ENCODE measurements at places on chromosomes 6 and 20.
A peak's percentile ranks its signal among the peaks of the same experiment; 100 is the strongest.

GRCh38 chr6:85493389-85493788 is 43.5 kb downstream of the NT5E start:
- no peak for DNase-seq

GRCh38 chr6:20608905-20609304 is 74.6 kb downstream of the CDKAL1 start:
- no peak for DNase-seq

- DNase-seq: peak; percentile 7
These were observed 59.5 kb upstream of the ARMH2 start for GRCh38 chr6:24858177-24858653.

GRCh38 chr6:96502915-96503314 is 18.7 kb upstream of the UFL1 start:
- no peak for DNase-seq

DNA sequence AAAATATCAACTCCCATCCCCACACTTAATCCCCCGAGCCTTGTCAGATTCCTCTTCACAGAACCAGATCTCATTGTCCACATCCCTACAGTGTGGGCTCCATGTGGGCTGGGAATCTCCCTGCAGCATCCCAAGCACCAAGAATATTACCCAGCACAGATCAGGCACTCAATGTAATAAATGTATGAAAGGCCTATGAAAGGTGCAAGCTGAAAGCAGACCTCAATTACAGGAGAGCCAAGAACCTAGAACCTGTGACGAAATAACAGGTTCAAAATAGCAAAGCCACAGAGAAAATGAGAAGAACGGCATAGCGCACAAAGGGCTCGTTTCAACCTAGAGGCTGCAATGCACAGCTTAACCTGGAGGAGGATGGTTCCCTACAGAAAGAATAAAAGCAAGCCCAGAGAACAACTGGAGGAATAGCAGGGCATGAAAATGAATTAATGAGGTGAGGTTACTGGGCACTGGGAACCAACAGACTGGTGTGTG is 3.1 kb downstream of the SLC23A2 start:
- DNase-seq: no peak

DNA sequence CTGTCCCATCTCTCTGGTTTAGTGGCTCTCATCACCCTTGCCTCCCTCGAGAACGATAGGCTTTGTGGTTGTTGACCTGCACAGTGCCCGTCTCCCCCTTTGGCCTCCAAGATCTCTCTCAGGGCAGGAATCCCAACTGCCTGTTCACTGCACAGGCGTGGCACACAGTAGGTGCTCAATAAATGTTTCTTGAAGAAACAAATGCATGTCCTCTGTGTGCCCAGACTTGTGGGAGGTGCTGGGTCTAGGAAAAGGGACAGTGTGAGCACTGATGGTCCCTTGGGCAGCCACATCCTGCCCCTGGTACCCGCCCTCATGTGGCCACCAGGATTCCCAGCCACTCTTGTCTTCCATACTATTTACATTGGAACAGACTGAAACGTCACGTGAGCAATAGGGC is 2.6 kb upstream of the BPIFB6 start:
- DNase-seq: no peak

GRCh38 chr20:35947907-35948306 is 6.4 kb downstream of the SCAND1 start:
- DNase-seq: no peak

DNA sequence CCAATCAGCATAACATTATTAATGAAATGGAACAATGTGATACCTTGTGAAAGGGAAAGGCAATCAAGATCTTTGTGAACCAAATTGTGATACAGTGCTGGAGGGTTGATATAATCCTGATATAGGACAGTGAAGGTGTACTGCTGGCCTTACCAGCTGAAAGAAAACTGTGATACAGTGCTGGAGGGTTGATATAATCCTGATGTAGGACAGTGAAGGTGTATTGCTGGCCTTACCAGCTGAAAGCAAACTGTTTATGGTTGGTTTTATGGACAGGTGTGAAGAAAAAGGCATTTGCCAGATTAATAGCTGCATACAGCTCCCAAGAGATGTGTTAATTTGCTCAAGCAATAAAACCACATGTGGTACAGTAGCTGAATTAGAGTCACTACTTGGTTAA is 73.9 kb downstream of the MRAP2 start:
- no peak for DNase-seq

DNA sequence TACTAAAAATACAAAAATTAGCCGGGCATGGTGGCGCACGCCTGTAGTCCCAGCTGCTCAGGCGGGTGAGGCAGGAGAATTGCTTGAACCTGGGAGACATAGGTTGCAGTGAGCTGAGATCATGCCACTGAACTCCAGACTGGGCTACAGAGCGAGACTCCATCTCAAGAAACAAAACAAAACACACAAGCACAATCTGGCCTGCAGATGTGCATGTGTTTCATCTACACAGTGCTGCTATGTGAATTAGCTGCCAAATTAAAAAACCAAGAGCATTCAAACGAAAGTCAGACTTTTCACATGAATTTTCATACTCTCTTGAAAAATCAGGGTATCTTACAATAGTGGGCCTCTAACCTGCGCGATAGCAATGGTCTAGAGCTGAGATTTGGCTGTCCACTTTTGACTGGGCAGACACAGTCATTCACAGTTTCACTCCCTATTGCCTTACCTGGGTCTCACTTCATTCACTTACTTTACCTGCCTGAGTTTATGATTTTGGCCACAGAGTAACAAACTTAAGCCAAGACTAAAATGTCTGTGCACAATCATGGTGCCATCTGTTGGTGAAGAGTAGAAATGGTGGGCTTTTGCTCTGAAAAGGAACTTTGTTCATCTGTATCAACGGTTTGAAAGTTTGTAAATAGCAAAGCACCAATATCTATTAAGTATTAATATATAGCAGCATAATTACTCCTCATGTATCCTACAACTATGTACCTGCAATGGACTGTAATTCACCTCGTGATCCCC is 138.5 kb upstream of the UST start:
- DNase-seq: peak; percentile 25

- no peak for DNase-seq
These were observed 89.3 kb downstream of the ASXL1 start for GRCh38 chr20:32447136-32448027.

DNA sequence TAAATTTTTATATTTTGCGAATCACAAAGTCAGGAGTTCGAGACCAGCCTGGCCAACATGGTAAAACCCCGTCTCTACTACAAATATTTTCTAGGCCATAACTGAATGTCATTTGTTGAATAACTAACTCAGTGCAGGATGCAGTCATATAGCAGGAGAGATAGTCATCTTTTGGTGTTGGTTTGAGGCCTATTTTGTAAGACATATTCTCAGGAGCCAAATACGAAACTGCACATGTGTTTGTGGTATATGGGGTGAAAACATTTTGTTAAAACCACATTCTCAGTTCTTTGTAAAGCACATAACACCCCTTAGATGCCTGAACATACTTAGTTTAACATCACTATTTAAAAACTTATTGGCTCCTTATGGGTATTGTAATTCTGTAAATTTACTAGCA is 4.7 kb upstream of the ENPP5 start:
- no peak for DNase-seq

GRCh38 chr6:144217264-144217663 is 66.9 kb downstream of the STX11 start:
- peak; percentile 11 for DNase-seq

DNA sequence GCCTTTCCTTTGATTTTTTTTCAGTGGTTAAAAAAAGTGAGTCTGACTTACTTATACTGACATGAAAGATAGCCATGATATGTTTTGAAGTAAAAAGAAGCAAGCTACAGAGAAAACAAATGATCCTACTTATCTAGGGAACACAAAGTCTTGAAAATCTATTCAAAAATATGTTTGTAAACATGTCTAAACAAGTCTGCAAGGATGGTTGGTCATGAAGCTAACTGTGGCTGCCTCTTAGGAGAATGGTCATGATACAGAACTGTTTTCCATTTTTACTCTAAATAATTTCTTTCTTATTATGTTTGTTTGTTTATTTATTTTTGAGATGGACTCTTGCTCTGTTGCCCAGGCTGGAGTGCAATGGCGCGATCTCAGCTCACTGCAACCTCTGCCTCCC is 21.5 kb downstream of the FERMT1 start:
- DNase-seq: no peak

GRCh38 chr20:35902545-35902941 is 51.8 kb downstream of the SCAND1 start:
- DNase-seq: peak; percentile 28

DNA sequence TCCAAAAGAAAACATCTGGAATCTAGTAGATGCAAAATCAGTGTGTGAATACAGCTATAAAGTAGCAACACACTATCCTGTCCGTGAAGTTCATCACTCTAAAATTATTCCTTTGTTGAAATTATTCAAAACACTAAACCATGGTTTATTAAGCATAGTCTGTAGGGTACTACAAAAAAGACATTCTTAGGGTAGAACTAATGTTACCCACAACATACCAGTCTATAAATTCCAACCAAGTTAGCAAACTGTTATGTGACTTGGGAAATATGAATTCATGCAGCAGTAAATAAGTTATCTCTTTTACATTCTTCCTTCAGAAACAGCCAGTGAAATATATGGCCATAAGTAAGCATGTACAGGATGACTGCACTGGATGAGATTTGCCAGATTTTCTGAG is 580.3 kb upstream of the ADGRB3 start:
- DNase-seq: peak; percentile 33

- peak; percentile 78 for DNase-seq
These were observed 131.8 kb downstream of the TIAM2 start for GRCh38 chr6:155126727-155127439.

GRCh38 chr6:106325336-106326178 is at the start of gene ATG5:
ATG5 (minus strand) TSS chr6:106325760; CDS start chr6:106316208, 9,552 bp downstream.
- peak; percentile 99 for DNase-seq

DNA sequence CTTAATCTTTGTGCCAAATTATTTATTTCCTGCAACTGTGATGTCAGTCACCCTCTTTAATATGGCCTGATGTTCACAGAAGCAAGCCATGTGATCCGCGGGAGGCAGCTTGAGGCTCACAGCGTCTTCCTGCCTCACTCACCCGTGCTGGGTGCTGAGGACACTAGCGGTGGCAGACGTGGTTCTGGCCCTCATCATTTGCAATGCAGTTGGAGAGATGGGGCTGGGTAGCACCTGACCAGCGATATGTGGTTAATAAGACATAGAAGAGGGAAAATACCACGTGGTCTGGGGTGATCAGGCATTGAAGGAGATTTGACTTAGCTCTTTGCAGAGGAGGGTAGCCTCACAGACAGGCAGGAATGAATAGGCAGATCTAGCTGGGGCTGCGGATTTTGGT is 264.7 kb downstream of the TMEM242 start:
- DNase-seq: no peak

DNA sequence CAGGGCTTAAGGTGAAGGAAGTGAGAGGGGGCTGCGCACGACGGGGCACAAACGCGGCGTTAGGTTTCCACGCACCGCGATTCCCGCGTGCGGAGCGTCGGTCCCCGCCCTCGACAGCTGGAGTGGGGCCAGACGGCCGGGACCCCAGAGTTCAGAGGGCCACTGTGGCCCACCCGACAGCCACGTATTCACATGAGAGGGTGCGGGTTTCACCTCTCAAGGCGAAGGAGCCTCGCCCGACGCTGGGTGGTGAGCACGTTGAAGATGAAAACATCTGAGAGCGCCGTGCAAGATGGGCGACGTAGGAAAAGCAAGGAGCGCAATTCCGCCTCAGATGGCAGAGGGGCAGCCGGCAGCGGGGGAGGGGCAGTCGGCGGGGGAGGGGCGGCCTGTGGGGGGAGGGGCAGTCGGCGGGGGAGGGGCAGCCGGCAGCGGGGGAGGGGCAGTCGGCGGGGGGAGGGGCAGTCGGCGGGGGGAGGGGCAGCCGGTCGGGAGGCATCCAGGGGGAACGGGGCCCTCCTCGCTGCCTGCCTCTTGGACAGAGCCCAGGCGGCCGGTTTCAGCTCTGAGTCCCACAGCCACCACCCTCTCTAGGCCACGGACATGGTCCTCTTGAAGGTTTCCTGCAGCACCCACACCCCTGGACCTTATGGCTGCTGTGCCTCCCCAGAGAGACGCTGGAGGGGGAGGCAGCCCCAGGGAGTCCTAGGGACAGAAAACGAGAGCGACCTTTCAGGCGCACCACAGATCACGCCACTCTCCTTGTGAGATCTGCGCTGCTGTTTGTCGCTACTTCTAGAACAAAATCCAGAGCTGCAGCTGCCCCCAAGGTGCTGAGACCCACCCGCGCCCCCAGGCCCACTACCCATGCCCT is 113.7 kb downstream of the DLL1 start:
- DNase-seq: no peak

GRCh38 chr6:42693725-42694323 is 28.6 kb downstream of the PRPH2 start:
- DNase-seq: no peak

DNA sequence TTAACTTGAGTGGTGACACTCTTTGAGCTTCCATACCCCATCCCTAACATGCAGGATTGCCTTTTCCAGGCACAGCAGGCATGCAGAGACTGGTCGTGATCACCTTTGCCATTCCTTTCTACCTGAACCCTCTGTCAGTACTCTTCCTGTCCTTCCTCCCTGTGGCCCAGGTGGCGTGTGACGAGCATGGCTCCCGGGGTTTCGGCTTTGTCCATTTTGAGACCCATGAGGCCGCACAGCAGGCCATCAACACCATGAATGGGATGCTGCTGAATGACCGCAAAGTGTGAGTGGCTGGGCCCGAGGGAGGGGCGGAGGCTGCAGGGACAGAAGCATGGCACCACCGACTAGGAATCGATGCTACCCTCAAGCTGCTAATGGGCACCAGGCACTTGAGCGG is 6.7 kb downstream of the PABPC1L start:
- no peak for DNase-seq

- no peak for DNase-seq
These were observed 22.7 kb upstream of the FBXL4 start for GRCh38 chr6:98970469-98970868.

- peak; percentile 42 for DNase-seq
These were observed 51.0 kb upstream of the TCF21 start for GRCh38 chr6:133837801-133838349.

DNA sequence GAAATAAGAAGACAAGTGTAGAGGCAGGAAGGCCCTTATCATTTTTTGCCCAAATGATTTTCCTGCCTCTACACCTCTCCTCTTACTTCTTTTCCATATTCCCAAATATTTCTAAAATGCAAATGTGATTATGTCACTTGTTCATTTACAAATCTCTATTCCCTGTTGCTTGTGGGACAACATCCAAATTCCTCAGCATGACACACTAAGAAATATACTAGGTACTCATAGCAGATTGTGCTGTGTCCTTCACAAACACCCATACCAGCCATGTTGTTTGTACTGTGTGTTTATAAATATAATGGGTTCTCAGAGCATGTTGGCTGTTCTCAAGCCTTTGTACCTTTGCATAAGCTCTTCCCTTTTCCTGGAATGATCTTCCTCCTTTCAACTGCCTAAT is 17.7 kb upstream of the FYN start:
- DNase-seq: no peak

- no peak for DNase-seq
These were observed 11.4 kb downstream of the GATA5 start for GRCh38 chr20:62464425-62464770.
